ENCODE measurements at places on chromosomes 1 and 21.

DNA sequence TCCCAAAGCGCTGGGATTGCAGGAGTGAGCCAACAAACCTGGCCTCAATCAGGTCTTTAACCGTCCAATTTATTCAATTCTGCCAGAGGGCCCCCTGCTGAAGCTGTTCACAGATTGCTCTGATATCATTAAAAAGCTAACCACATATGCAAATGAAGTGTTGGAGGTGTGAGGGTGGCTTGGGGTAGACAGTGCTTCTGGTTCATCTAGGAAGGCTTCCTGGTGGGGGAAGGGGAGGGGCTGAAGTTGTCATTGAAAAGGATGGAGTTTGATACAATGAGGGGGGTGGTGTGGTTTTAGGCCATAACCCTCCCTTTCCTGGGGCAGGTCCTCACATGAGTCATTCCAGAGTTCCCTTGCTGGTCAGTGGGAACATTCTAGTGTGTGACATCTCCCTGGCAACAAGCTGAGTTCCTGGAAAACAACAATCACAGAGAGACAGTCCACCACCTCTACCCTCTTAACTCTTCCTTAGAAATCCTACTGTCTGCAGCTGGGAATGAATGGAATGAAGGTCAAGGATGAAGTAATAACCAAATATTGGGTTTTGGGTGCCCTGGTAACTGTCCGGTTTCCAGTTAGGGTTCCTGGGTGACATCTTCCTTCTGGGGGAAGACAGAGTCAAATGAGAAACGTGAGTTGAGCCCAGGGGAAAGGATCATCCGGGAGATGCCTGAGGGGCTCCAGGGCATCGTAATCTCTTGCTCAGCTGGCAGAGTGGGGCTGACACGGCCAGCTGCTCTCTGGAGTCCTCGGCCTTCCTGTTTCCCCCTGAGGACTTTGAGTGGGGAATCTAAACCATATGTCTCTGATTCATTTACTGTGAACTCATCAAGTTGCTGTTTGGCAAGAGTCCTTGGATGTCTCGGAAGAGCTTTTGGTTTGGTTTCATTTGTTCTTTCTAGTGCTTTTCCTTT is 32.2 kb downstream of the BATF3 start:
- DNase-seq: no peak

DNA sequence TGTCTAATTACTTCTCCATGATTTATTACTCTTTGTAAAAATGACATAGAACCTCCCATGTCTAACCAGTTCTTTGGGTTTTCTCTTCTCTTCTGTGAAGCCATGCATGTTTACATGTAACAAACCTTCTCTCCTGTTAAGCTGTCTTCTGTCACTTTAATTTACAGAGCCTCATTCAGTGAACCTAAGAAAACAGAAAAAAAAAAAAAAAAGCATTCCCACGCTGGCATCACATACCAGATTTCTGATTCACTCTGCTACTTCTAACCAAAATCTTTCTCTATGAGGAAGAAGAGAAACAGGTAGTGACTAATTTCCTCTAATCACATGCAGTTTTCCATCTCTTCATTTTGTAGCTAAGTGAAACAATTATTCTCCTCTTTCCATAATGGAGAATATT is 141.4 kb upstream of the CXADR start:
- DNase-seq: no peak

- no peak for DNase-seq
Observed at GRCh38 chr1:19525607-19526545, 40.5 kb upstream of the CAPZB start.

DNA sequence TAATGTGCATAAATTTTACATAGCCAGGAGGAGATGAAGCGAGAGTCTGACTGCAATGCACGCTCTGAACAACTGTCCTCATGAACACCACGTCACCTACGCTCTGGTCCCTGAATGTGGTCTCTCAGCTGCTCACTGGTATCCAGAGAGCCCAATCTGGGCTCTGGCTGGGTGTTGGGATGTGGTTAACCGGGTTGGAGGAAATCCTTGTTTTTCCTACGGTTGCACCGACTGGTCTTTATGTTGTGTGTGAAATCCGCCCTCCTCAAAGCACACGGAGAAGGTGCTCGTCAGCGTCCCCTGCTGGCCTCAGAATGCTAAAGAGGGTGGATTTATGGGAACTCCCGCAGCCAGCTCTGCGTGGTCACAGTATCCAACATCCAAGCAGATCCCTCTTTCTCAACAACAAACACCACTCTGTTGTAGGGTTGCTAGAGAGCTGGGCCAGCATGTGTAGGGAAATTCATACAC is 51.8 kb upstream of the FAM89A start:
- peak; percentile 81 for DNase-seq

DNA sequence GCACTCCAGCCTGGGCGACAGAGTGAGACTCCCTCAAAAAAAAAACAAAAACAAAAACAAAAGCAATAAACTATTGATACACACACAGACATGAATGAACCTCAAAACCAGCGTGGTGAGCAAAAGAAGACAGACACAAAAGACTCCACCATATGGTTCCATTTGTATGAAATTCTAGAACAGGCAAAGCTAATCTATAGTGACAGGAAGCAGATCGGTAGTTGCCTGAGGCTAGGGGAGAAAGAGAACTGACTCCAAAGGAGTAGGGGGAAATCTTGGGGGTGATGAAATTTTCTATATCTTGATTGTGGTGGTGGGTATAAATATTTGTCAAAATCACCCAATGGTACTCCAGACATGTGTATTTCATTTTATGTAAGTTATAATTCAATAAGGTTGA is 20.9 kb downstream of the LACTBL1 start:
- DNase-seq: no peak

DNA sequence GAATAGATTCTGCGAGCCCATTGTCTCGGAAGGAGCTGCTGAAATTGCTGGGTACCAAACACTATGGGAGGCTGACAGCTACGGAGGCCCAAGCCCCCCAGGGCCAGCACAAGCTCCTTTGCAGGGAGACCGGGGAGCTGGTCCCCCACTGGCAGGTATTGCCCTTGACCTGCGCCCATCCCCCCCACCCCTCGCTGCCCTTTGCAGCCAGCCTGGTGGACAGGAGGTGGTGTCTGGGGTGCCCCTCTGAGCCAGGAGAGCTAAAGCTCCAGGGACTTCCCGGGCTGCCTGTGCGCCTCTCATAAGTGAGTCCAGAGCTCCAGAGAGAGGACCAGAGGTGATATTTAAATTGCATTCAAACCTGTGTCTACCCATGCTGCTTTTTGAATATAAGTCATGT is 5.4 kb downstream of the SERTAD4 start:
- DNase-seq: no peak

DNA sequence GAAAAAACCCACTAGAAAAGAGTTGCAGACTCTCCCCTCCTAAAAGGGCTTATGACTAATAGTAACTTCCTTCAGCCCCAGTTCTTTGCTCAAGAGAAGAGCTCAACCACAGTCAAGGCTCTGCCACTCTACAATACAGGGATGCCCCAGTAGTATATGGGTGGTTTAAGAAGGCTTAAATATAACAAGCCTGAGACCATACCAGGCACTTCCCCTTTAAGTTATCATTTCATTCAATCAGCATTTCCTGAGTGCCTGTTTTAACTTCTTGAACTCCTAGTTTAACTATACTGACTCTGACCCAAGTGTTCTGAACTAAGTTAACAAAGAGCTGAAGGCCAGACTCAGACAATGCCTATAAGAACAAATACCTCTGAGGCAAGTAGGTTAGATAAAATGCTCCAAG is 19.8 kb downstream of the PRPF38A start:
- DNase-seq: peak; percentile 78

GRCh38 chr1:184947497-184948256 is 26.6 kb downstream of the NIBAN1 start:
- no peak for DNase-seq

GRCh38 chr1:47627016-47627415 is 189.2 kb downstream of the FOXD2 start:
- no peak for DNase-seq

DNA sequence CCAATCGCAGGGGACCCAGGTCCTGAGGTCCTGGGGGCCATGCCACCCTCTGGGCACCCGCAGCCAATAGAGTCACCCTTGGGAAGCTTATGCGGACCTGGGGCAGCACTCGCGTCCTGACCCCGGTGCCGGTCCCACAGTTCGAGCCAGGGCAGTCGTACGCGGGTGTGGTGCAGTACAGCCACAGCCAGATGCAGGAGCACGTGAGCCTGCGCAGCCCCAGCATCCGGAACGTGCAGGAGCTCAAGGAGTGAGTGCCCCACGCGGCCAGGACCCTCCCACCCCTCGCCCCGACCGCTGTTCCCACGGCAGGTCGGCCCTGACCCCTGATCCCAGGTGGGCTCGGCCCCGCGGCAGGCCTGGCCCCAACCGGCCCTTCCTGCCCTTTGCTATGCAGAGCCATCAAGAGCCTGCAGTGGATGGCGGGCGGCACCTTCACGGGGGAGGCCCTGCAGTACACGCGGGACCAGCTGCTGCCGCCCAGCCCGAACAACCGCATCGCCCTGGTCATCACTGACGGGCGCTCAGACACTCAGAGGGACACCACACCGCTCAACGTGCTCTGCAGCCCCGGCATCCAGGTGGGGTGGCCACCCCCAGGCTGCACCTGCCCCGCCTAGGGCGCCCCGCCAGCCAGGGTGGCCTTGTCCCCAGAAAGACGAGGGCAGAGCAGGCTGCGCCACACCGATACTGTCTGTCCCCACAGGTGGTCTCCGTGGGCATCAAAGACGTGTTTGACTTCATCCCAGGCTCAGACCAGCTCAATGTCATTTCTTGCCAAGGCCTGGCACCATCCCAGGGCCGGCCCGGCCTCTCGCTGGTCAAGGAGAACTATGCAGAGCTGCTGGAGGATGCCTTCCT is 20.5 kb downstream of the COL6A1 start:
- no peak for DNase-seq
